Dermis microvascular lymphatic vessel endothelial cell (primary cell): ENCODE measurements at places on chromosomes 2 and 18. TPM values are rescaled to one million over a fixed set of nuclear protein-coding genes. Genes with fewer than 3 reads are reported as not detected.

- peak; percentile 91 for DNase-seq
Observed at GRCh38 chr2:231056453-231057416, at the start of gene PSMD1. PSMD1 (plus strand) TSS chr2:231056867; CDS start chr2:231057026, 159 bp downstream.

GRCh38 chr2:157173740-157174184 lies 83.7 kb upstream of the GALNT5 start:
- peak; percentile 80 for DNase-seq

DNA sequence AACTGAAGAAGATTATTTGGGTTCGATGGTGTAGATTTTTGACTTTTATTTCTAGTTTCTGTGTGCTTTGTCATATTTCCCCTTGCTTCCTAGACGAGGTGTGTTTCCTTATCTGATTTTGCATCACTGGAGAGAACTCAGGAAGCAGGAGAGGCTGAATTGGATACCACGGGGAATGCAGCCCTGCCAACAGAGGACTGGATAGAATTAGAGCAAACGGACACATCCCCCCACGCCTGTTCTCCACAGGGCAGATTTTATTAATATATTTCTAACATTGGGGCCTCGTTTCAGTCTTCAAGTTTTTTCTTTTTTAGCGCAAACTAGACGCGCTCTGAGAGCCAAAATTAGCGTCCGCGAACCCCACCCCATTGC lies 678 bp upstream of the VAPA start:
- DNase-seq: no peak

- DNase-seq: peak; percentile 52
Observed at GRCh38 chr2:46306330-46306751, 9.1 kb downstream of the EPAS1 start.

DNA sequence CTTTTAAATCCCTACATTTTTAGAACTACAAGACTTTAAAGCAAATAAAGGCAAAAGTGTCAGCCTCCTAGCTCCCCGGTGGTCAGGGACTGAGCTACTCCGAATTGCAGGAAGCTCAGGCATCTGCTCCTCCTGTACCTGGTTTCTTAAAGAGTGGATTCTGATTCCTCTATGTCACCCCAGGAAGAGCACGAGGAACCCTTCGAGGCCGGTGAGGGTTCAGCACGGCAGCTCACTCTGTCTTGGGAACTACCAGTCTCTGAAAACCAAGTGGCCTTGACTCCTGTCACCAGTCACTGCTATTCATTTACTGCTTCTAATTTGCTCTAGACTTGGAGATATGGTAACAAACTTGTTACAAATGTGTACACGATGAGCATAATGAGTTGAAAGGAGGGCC lies 2.3 kb downstream of the PER2 start:
- DNase-seq: no peak

DNA sequence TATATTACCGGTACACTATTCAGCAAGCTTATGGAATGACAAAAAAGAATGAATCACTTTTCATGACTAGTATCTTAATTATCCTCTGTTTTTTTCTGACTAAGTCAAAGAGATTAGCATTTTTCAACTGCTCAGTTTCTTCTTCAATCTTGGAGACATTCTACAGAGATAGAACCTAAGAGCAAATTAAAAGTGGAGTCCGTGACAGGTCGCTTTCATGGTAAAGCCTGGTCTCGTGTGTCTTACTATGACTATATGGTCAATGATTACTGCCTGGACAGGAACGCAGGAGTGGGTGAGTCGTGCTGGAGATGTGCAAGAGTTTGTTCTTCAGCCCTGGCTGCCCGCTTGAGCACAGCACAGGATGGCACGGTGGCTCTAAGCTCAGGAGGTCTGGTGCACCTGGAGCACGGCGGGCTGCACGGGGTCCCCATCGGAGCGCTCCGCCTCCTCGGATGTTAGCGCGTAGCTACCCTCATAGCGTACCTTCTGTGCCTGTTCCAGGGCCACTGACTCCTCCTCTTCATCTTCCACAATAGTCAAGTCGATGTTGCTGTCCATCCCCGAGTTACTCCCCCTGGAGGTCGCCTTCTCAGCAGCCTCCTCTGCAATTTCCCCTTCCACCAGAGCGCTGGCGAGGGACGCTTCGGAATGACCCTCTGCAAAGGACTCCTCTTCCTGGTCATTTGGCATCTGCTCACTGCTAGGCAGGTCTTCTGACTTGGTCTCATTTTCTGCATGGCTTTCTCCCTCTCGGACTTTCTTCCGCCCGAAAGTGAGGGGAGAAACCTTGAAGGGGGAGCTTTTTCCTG lies 11.1 kb downstream of the CAVIN2 start:
- no peak for DNase-seq

DNA sequence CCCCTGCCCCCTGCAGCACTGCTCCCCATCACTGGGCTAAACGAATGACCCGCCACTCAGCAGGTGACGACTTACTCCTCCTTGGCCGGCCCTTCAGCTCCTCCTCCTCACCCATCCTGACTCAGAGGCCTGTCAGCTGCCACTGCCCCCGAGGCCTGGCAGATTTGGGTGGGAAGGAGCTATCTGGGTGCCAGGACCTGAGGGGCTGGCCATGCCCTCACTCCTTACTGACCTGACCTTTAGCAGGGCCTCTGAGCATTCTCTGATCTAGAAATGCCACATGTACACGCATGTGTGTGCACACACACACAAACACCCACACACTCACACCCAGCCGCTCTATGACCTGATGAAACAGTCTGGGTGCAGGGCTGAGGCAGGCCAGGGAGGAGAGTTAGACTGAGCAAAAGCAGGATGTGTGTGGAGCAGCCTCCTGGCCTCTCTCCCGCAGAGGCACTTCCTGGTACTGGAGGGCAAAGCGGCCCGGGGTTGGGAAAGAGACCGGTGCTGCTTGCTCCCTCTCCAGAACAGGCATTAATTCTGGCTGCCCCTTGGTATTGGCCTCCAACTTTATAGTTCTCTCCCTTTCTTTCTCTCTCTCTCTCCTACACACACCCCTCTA lies 68.0 kb downstream of the ZFP36L2 start:
- DNase-seq: peak; percentile 95

DNA sequence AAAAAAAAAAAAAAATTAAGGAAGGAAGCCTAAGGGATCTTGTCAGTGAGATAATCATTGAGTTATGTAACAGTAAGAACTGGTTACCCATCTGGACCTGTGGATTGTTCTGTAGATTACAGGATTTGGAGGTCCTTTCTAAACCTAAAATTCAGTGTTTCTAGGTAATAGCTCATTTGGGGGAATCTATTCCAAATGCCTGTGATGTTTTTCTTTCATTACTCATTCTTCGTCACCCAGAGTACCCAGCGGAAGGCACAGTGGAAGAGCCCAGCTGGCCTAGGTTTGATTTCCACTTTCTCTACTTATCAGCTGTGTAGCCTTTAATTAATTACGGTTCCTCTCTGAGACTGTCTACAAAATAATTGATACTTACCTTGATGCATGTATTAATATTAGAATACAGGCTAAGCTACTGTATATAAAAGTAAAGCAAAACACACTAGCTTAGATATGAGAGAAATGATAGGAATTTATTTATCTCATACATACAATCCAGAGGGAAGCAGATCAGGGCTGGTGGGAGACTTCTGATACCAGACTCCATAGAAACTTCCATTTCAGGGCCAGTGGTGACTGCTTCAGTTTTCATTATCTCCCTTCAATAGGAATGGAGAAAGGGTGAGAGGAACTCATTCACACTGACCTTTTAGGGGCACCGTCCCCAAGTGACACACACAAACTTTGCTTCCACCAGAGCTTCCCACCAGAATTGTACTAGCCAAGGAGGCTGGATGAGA lies 115.8 kb upstream of the NOSTRIN start:
- no peak for DNase-seq

- no peak for DNase-seq
Observed at GRCh38 chr18:75215663-75216062, 5.1 kb downstream of the TSHZ1 start.

DNA sequence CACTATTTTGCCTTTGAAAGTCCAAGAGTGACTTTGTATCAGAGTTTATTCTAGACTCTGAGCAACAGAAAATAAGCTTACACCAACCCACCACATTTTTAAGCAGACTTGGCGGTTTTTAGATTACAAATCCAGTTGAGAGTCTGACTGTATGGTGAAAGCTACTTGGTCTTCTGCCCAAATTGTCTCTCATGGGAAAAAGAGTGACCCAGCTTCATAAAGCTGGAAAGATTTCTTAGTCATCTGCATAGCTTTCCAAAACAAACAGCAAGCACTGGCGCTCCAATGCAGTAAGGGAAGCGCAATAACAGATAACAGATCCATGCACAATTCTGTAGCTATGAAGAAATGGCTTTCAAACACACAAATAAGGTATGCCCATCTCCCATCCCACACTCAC lies 7.1 kb downstream of the DSG1 start:
- peak; percentile 97 for DNase-seq

DNA sequence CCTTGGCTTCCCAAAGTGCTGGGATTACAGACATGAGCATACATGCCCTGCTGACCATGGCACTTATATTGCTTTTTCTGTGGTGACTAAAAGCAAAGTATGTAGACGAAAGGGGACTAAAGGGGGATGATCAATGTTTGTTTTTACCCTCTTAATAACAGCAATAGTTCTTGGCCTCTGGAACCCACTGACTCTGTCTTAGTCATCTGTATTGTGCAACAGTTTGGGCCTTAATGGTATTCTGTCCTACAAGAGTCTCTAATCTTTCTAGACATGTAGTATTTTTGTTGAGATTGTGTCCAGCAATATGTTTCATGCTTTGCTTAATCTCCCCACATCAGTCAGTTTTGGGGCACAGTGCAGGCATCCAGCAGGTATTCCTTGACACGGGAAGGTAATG lies 359.9 kb upstream of the FANCL start:
- no peak for DNase-seq

GRCh38 chr2:217162533-217162932 lies 302.7 kb upstream of the TNP1 start:
- DNase-seq: no peak

DNA sequence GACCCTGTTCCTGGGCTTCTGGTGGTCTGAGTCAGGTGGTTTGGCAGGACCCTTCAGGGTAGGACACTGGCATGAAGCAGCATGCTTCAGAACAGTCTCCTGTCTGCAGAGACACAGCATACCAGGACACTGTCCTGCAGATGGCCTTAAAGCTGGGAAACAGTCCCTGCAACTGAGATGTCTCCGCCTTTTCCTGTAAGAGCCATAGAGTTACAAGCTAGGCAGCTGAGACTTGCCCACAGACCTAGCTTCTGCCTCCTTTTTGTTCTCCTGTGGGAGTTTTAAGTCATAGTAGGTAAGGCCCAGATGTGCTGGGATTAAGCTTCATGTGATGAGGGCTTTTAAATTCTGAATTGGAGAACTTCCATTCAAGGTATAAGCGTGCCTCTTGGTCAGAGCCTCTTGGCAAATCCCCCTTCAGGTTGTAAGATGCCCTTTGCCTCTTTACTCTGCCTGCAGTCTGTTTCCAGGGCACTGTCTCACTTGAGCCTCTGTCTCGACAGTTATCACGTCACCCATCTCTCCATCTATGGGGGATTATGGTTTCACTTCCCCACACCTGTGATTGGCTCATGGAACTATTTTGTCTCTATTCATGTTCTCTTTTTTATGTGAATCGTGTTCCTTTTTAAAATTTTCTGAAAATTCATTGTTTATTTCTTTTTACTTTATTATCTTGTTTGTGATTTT lies 51.8 kb downstream of the COA5 start:
- no peak for DNase-seq

DNA sequence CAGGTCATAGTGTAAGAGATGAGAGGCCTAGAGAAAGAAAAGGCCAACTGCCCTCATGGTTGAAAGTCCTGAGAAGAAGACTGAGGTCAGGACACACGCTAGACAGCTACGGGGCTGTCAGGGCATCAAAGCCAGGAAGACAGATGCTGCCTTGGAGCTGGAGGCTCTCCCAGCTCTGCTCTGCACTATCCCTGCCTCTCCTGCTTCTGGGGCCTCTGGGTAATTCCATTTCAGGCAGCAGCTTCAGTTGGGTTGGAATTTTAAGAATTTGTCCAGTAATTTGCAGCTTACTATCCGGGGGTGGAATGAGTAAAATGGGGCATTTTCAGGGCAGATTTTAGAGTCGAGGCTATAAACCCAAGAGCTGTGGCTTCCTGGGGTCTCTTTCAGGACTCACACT lies 76.2 kb upstream of the CTAGE1 start:
- no peak for DNase-seq

GRCh38 chr2:64635976-64636911 lies 17.5 kb downstream of the SERTAD2 start:
- no peak for DNase-seq

DNA sequence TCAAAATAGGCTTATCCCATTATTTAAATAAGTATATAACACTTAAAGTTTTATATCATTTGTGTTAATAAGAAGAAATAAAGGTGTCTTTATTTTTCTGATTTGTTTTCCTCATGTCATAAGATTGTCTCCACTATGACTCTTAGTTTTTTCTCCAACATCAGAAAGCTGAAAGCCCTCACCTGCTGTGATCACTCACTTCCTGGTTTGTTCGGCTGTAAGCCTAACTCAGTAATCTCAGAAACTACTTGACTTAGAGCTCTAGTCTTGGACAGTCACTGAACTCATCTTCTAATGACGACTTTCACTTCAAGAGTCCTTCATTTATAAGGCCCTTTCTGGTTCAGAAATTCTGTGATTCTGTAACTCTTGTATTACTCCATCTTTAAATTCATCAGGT lies 311.0 kb downstream of the ZEB2 start:
- no peak for DNase-seq

DNA sequence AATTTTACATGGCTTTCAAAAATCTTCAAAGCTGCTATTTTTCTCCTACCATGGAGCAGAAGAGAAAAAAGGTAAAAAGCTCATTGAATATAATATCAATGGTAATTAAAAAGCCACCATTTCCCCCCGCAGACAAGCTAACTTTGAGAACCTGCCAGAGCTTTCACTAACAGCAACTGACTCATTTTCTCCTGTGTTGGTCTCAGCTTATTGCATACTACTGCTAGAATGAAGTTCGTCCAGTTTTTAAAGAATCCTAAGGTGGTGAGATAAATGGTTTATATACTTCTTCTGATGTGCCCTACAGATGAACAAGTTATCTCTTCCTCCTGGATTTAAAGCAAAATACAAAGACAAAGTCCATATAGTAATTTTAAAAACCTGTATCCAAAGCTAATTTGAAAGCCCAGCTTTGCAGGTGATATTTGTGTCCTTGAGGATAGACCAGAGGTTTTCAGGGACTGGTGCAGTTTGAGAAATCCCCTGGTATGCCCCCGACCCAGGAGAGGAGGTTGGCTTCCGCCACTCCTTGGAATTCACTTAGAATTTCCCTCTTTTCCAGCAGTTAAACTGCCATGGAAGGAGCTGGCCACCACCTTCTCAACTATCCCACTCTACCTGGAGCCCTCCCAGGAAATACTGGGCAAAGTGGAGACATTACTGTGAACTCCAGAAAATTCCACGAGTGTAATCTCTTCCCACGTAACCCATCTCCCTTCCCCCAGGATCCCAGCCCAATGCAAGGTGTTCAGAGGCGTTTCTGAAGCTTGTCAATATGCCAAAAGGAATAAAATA lies 17.5 kb downstream of the YPEL5 start:
- DNase-seq: no peak

FBLN7 gene
- total RNA-seq: 1.5 and 6.6 TPM in 2 replicates

AGXT gene
- total RNA-seq: not detected in 2 replicates

DNER gene
- total RNA-seq: under 0.01 and 0.13 TPM in 2 replicates

STON1 gene
- 1.8 and 2.1 TPM in 2 replicates for total RNA-seq

LYG2 gene
- total RNA-seq: not detected in 2 replicates

DYNC1I2 gene
- 122 and 135 TPM in 2 replicates for total RNA-seq

IL36A gene
- not detected in 2 replicates for total RNA-seq

GKN1 gene
- total RNA-seq: not detected in 2 replicates

ALPP gene
- not detected in 2 replicates for total RNA-seq

EIF2B4 gene
- 25.7 and 26.2 TPM in 2 replicates for total RNA-seq

EGR4 gene
- not detected in 2 replicates for total RNA-seq

TTN gene
- 0.76 and 1.7 TPM in 2 replicates for total RNA-seq

CNDP1 gene
- not detected in 2 replicates for total RNA-seq
